Mesothelial cell of epicardium (in vitro differentiated cells): ENCODE measurements at places on chromosomes 11 and 22.

DNA sequence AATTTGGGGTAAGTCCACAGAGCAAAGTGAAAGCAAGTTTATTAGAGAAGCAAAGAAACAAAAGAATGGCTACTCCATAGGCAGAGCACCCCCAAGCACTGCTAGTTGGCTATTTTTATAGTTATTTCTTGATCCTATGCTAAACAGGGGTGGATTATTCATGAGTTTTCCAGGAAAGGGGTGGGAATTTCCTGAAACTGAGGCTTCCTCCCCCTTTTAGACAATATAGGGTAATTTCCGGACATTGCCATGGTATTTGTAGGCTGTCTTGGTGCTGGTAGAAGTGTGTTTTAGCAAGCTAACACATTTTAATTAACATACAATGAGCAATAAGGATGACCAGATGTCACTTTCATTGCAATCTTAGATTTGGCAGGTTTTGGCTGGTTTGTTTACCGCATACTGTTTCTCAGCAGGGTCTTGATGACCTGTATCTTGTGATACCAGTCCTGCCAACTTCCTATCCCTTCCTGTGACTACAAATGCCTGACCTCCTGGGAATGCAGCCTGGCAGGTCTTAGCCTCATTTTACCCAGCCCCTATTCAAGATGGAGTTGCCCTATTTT lies 937 bp upstream of the C1QTNF6 start:
- no peak for DNase-seq

DNA sequence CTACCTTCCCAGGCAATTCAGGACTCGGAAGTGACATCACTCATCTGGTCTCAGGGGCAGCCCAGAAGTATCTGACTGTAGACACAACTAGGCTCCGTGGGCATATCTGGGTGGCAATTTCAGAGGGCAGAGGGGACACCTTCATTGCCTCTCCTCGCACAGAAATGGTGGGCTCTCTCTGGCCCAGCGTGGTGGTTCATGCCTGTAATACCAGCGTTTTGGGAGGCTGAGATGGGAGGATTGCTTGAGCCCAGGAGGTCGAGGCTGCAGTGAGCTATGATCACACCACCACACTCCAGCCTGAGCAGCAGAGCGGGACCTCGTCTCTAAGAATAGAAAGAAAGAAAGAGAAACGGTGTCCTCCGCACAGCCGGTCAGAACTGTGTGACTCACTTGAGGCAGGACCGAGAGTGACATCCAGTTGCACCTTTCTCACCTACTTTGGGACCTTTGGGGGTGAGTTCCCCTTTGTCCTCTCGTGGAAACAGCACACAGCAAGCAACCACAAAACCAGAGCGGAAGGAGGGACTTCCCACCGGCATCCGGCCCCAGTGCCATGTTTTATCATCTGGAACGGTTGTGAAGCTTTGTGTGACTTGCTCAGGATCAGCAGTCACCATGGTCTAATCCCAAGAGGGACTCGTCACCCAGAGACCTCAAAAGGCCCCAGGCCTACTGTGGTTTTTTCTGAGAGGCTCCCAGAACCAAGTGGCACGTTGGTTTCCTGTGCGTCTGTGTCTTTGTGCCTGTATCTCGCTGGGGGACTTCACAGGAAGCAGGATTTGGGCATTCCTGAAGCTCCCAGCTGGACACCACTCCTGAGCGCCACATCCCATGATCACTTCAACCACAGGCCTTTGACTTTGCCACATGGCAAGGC lies 38.4 kb upstream of the EMID1 start:
- no peak for DNase-seq

- DNase-seq: no peak
These were observed 59.5 kb downstream of the CDKN1C start for GRCh38 chr11:2825889-2826678.

DNA sequence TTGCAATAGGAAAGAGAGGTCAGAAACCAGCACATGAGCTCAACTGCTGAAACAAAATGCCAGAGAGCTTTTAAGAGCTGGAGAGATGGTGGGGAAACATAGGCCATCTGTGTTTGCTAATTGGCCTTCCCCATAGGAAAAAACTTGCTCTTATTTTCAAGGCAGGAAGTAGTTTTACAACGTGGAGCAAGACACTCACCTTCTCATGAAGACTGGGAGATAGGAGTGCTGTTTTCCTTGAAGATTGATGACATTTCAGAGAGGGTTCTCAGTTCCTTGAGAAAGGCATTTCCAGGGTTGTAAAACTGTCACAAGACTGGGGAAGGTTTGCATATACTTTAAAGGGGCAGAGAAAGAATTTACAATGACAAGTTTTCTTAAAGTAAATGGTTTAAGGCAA lies 586.3 kb upstream of the RAG2 start:
- DNase-seq: no peak

GRCh38 chr11:78415338-78415737 lies 2.3 kb downstream of the GAB2 start:
- DNase-seq: no peak

DNA sequence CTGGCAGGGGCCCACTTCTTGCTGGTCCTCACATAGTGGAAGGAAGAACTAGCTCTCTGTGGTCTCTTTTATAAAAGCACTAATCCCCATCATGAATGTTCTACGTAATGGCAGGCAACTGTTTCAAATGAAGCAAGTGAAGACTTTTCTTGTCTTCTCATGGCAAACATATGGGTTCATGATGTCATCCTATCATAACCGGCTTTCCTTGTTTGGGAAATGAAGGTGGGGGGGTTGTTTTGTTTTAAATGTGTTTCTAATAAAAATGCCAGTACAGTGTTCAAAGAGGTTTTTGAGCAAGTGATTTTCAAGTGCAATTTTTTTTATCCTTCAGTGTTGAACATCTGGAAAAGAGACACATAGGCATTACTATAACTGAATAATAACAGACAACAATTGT lies 33.4 kb downstream of the REXO2 start:
- no peak for DNase-seq

GRCh38 chr11:33941637-33942160 lies 49.8 kb upstream of the LMO2 start:
- DNase-seq: no peak

DNA sequence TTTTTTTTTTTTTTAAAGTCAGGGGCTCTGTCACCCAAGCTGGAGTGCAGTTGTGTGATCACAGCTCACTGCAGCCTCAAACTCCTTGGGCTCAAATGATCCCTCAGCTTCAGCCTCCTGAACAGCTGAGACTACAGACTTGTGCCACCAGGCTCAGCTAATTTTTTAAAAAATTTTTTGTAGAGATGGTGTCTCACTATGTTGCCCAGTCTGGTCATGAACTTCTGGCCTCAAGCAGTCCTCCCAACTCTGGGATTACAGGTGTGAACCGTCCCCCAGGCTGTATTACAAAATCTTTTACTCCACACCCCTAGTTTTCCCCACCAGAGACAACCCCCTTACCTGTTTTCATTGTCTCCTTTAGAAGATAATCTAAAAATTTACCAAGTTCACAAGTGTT lies 1.9 kb downstream of the CCDC117 start:
- no peak for DNase-seq

- peak; percentile 53 for DNase-seq
These were observed at the start of gene BID for GRCh38 chr22:17774206-17774925. Gene BID, minus strand, starts transcription at chr22:17774469. Its CDS starts 24,353 bp downstream, at chr22:17750116.

DNA sequence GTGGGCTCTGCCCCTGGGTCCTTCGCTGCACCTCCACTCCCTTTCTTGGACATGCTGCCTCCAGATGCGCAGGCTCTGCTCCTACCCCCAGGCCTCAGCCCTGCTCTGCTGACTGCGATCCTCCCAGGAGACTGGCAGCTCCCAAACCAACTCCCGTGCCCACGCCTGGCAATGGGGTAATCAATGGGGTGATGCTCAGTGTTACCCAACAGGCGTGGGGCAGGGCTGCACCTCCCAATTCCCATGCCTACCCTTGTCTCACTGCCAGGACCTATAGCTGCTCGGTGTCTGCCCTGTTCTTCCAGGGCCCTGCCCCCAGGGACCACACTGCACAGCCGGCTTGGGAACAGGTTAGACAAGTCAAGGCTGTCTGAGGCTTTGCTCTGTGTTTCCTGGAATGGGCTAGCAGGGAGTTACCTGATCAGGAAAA lies at the start of gene ALDH3B2:
Gene ALDH3B2, minus strand, starts transcription at position 182 of the 430 bp plus-strand sequence. CDS start 7,688 bp downstream, outside the sequence.
- no peak for DNase-seq

DNA sequence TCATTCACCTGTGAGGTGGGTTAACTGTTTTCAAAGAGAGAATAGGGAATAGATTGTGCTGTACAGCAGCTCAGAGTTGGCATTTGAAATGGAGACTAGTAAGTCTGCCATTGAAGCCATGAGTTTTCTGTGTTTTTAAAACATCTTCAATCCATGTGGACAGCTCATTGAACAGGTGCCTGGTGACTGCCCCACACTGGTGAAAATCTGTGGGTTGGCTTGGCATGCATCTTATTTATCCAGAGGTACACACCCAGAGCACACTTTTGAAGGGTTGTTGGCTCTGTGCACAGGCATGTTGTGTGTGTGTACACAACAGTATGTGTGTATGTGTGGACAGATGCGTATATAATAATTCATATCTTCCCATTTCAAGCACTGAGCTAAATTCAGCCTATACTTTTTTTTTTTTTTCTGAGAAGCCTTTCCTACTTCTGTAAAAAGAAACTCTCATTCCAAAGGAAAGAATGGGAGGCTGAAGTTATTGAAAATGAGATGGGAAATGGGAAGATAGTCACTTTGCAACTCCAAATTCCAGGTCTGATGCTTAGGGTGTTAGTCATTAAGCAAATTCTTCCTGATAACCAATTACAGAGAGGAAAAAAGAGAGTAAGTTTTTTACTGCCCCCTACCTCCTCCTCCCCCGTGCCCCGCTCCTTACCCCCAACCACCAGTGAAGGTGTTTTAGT lies 7.0 kb upstream of the LYVE1 start:
- DNase-seq: no peak

GRCh38 chr22:27681037-27681436 lies 120.5 kb downstream of the MN1 start:
- DNase-seq: no peak

GRCh38 chr22:37187552-37187890 lies 526 bp downstream of the C1QTNF6 start:
- DNase-seq: no peak

- DNase-seq: no peak
These were observed 788 bp upstream of the RASL10A start for GRCh38 chr22:29316141-29316828.
